H1 (cell line): ENCODE measurements at places on chromosomes 11 and 22.
A peak's percentile ranks its signal among the peaks of the same experiment; 100 is the strongest.

GRCh38 chr22:45882881-45883810 lies 93.8 kb downstream of the WNT7B start:
- no peak for DNase-seq

- peak; percentile 76 for DNase-seq
These were observed at the start of gene MAPK12 for GRCh38 chr22:50261615-50262459. TSS of gene MAPK12 (minus strand) at chr22:50261683. CDS start at chr22:50261509, 174 bp downstream.

- no peak for DNase-seq
These were observed at the start of gene LMF2 for GRCh38 chr22:50507421-50507990. TSS of gene LMF2 (minus strand) at chr22:50507702. CDS start at chr22:50507675, 27 bp downstream.

- no peak for DNase-seq
These were observed 19.7 kb downstream of the SVIP start for GRCh38 chr11:22809893-22810292.
